NCI-H69 (cell line): ENCODE measurements at places on chromosomes 1 and 21.

GRCh38 chr1:101216623-101217022 lies 20.2 kb upstream of the S1PR1 start:
- DNase-seq: no peak

DNA sequence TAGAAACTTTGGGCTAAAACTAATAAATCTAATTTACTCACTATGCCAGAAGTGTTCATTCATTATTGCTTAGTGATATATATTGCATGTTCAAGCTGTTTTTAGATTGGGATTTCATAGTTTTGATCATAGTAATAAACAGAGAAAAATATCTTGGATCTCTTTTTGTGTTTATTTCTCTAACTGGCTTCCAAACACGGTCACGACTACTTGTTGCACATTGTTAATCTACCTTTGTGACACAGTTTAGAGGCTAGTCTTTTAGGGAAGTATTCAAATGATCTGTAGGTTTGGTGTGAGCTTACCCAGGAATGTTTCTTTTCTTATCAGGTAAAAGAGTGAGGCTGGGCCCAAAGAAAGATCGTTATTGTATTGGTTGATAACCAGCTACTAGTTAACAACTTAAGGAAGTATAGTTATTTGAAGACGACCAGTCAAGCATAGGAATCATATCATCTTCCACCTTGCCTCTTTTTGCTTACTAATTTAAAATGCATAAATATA lies 50.8 kb upstream of the FASLG start:
- no peak for DNase-seq

DNA sequence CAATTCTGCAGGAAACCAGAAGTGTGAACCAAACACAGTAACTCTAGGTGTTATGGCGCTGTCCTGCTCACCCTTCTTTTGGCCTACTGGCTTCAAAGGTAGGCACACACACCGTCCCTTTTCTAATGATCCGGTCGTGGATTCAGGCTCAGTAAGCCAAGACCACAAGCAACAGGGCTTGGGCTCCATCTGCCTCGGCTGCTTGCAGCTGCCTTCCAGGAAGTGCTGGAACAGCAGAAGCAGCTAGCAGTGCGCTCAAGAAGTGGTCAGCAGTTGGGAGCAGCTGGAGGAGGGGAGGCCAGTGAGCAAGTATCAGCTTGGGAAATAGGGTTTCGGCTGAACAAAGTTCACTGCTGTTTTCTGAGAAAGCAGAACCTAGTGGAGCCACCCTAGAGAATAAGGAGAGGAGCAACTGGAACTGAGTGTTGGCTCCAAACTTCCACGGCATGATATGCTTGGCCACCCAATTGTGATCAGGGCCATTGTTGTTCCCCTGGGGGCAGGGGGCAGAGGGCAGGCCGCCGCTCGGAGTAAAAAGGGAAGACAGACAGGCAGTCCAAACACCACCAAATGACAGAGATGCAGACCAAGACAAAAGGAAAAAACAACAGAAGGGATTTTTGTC lies 173.4 kb downstream of the TOMM20 start:
- DNase-seq: peak; percentile 75

DNA sequence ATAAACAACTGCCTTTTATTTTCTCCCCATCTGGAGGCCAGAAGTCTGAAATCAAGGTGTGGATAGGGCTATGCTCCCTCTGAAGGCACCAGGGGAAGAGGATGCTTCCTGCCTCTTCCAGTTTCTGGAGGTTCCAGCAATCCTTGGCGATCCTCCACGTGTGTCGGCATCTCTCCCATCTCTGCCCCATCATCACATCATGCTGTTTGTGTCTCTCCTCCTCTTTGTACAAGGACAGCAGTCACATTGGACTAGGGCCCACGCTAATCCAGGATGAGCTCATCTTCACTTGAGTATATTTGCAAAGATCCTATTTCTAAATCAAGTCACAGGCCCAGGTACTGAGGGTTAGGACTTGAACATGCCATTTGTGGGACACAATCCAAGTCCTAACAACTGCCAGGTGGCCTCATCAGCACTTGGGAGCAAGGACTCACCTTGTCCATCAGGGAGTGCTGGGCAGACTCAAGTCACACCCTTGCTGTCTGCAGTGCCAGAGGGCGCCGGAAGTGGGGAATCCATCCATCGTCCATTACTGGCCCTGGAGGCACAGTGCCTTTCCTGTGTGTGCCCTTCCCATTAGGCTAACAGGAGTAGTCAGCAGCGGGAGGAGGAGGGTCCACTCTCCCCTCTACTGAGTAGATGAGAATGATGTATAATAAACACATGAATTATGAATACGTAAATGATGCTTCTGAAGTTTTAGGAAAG lies 185.4 kb upstream of the AJAP1 start:
- no peak for DNase-seq

DNA sequence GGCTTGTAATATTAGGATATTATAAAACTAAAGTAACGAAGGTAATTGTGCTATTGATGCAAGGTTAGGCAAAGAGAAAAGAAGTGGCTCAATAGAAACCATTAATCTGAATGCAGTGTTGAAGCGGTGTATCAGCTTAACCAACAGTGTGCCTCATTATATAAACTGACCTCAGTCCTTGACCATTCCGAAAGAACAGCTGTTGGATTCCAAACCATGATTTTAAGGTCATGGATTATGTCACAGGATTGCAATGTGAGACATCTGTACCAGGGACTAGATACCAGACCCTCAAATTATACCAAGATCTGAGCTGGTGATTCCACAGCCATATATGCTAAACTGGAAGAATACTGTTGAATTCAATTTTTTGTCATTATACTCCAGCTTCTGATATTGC lies 134.2 kb upstream of the HP1BP3 start:
- no peak for DNase-seq

DNA sequence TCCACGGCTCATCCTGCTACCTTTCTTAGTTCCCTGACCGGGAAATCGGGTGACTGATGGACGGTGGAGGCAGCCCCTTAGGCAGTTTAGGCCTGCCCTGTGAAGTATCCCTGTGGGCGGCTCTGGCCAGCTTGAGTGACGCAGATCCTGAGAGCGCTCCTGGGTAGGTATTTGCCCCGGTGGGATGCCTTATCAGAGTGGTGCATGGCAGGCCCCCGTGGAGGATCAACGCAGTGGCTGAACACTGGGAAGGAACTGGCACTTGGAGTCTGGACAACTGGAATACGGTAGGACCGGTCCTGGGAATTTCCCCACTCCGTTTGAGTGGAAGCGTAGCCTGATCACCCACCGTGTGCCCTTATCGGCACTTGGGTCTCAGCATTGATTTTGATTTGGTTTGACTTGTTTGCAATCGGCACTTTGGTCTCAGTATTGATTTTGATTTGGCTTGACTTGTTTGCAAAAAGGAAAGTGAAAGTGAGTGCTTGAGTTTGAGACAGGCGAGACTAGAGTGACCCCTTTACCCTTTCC lies 15.2 kb downstream of the PLA2G2F start:
- no peak for DNase-seq

DNA sequence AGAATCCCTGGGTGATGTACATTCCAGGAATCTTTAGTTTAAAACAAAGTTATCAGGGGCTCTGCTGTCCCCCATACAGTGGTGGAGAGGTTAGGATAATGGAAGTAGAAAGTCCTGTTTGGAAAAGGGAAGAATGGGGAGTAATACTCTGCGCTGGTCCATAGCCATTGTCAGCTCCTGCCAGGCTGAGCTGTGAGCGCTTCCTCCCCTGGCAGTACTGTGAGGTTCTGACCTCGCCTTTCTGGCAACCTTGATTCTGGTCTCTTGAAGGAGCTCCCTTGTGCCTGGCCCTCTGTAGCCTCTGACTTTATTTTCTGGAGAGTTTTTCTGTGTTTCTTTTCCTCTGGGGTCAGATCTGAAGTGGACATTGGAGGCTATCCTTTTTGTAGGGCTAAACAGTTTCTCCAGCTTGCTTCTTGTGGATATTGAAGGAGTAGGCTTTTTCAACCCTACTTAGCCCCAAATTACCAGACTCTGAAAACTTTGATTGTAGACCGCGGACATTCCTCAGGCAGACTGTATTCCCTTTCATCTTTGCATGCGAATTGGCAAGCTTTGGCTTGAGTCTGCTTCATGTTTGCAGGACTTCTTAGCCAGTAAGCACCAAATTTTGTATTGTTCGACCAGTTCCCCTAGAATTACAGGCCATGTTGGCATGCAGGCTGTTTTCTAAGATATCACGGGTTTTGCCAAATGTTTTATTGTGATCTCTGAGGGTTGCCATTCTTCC lies 13.8 kb downstream of the UBE4B start:
- no peak for DNase-seq

DNA sequence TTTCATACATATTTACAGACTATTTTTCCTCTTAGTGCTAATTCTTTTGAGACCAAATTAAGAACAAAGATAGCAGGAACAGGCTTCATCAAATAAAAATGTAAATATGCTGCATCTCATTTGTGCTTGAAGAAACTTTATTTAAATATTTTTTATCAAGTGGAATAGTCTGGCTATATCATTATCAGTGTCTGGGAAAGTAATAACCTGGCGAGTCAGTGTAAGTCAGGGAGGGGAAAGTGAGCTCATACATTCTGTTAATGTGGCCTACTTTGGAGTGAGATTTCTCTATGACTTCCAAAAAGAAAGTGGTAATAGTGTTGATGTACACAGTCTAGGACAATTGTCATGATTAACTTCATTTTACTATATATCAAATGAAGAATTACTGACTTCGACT lies 1045.1 kb downstream of the ADGRL2 start:
- no peak for DNase-seq

- peak; percentile 57 for DNase-seq
Measured at GRCh38 chr1:167713330-167714081, 8.3 kb upstream of the MPZL1 start.

DNA sequence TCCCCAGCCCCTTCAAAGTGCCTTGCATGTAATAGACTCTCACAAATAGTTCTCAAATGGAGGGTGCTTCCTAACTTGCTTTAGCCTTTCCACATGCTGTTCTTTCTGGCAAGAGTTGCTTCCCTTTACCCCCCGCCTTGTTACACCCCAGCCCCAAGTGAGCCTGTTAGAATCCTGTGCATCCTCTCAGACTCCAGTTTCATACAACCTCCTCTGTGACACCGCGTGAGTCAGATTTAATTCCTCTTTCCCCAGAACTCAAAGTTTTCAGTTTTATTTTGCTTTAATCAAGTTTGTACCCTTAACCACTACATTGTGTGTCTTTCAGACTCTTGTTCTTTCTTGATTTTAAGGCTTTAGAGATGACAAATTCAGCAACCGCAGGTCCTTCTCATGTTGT lies 234.5 kb upstream of the HOOK1 start:
- no peak for DNase-seq

- DNase-seq: no peak
Measured at GRCh38 chr1:234782791-234783190, 172.8 kb upstream of the IRF2BP2 start.
